Stimulated activated CD8-positive, alpha-beta memory T cell treated with anti-CD3 and anti-CD28 coated beads, Interleukin-2, amount 100 ng/mL, for 1 hour (primary cell): ENCODE measurements at places on chromosomes 12 and 14.

DNA sequence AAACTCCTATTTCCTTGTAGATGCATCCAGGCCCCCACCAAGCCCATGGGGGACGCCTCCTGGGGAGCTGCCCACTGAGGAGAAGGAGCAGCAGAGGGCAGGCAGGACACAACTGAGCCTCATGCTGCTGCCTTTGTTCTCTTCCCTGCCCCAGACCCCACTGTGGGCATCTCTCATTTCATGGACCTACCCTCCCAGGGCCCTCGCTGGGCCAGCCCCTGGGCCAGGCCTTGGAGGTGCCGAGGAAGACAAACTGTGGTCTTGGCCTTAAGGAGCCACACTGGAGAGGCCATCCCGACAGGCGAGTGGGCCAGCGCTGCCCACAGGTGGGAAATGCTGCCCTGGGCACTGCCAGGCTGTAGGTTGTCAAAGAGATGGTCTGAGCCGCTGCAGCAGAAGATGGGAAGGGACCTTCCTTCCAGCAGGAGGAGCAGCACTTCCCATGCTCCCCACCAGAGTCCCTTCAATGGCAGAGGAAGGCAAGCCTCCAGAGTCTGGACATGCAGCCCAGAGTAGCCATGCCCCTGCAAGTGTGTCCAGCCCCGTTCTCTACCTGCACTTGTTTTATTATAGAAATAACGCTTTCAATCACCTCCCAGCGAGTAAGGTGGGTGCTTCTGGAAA, 147.4 kb downstream of the BCL11B start:
- no peak for DNase-seq

DNA sequence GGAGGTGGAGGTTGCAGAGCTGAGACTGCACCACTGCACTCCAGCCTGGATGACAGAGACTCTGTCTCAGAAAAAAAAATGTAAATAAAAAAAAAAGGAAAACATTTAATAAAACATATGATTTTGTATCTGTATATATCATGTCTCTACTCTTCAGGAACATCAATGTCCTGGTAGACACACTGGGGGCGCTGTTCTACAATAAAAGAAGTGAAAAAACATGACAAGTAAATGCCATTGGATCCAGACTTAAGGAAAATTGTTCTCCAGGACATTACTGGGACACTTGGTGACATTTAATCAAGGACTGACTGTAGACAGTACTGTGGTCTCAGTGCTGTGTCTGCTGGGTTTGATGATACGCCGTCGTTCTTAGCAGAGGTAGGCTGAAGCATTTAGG, 15.5 kb upstream of the KLC1 start:
- DNase-seq, result no peak

DNA sequence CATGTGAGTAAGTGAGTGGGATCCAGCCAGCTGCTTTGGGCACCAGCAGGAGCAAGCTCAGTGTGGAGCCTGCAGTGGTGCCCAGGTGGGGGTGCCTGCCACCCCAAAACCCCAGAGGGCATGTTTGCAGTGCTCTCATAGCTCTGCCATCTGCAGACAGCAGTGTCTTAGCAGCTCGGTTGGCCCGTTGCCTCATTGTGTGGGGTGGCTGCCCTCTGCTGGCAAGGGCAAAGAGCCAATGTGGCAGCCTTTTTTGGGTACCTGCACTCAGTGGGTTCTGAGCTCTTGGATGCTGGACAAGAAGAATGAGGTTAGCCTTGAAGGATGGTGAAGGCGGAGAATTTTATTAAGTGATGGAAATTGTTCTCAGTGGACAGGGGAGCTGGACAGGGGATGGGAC, 52.3 kb downstream of the NEUROD4 start:
- peak; percentile 56 for DNase-seq

GRCh38 chr12:79260923-79261322, 396.3 kb downstream of the SYT1 start:
- DNase-seq, result no peak

- no peak for DNase-seq
These were observed 230.1 kb downstream of the FOXN3 start for GRCh38 chr14:89186856-89187376.

- no peak for DNase-seq
These were observed 782.9 kb downstream of the BCL11B start for GRCh38 chr14:98489115-98489514.

DNA sequence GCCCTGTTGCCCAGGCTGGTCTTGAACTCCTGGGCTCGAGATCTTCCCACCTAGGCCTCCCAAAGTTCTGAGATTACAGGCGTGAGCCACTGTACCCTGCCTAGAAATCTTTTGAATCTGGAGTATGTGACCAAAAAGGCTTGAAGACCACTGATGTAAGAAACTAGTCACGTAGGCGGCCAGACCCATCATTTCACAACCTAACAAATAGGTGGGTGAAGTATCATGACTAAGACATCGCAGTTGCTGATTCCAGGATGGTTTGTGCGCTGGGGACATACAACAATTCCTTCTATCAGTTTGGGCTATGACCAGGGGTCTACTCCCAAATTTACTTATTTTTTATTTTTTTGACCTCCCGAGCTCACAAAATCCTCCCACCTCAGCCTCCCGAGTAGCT, 11.8 kb upstream of the CDK2AP1 start:
- no peak for DNase-seq

DNA sequence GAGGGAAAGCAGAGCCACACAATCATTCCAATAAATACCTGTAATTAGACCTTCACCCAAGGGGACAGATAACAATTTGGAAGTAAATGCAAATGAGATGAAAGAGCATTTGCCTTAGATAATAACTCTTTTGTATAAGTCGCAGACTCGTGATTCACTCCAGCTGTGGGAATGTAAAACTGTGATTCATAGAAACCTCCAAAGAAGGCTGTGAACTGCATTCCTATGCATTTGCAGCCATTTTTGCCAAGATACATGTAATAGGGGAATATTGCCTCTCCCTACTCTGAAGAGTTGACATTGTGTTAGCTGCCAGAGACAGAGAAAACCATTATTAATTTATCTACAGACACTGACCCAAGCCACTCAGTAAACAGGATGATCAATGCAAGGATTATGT, 181.9 kb upstream of the ARHGAP5 start:
- DNase-seq, result no peak

DNA sequence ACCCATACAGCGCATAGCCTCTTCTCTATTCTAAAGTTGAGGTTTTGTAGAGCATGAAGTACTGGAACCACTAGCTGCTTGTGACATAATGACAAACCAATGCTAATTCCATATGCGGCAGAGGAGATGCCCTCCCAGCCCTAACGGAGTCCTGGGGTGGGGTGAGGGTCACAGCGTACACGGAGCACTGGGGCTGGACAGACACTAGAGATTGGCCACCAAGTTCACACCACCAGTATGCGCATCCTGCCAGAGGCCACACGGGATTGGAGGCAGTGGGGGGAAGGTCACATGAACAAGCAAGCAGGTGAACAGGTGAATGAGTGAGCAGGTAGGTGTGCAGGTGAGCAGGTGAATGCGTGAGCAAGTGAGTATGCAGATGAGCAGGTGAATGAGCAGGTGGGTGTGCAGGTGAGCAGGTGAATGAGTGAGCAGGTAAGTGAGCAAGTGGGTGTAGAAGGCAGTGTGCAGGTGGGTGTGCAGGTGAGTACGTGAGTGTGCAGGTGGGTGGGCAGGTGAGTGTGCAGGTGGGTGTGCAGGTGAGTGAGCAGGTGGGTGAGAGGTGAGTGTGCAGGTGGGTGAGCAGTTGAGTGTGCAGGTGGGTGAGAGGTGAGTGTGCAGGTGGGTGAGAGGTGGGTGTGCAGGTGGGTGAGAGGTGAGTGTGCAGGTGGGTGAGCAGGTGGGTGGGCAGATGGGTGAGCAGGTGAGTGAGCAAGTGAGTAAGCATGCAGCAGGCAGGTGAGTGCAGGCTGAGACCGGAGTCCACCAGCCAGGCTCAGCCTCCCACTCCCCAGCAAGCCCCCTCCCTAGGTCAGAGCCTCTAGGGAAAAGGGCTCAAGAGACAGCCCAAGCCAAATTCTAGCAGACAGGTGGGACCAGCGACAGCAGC, 52.7 kb downstream of the CCDC85C start:
- no peak for DNase-seq

- no peak for DNase-seq
These were observed 66.5 kb downstream of the ANO6 start for GRCh38 chr12:45282411-45282810.

DNA sequence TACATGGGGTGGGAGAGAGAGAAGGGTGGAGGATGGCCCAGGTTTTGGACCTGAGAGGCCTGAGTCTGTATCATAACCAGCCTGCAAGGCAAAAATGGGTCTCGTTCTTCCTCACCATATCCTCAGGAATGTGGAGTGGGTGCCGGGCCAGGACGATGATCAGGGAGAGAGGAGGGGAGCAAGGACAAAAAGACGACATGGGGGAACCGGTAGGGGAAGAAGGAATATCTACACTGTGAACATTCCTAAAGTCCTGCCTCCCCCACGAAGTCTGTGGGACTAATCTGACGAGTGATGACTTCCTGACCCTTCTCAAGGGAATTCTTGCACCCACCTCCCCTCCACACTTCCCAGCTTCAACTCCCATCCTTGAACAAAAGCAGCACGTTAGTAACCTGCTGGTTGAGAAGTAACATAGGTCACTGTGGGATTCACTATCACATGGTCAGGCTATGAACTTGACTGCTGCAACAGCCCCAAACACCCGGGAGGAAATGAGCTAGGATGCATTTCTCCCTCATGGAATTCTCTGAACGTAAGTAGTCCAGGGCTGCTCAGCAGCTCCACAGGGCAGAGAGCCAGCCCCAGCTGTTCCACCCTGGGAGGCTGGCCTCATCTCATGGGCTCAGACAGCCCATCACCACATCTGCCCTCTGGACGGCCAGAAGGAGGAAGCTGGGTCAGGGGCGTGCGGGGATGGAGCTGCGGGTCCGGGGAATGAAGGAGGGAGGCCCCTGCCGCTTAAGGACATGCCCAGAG, 36.8 kb upstream of the VWF start:
- DNase-seq, result no peak

DNA sequence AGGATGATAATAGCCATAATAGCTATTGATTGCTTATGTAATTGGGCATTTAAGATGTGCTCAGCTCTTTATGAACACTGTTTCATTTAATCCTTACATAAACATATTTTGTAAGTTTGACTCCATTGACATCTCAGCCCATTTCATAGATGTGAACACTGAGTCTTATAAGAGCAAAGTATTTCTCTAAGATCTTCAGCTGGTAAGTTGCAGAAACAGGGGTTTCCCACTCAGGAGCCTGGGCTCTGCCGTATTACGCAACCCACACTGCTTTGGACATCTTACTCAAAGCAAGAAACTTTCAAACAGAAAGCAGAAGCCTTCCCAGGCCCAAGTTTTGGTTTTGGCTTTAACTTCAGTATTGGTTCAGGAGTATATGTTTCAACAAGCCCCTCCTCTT, 705.1 kb downstream of the MED13L start:
- no peak for DNase-seq

- no peak for DNase-seq
These were observed 9.0 kb downstream of the RPS6KL1 start for GRCh38 chr14:74913986-74914573.

GRCh38 chr14:22668417-22668816, 24.3 kb upstream of the OR6J1 start:
- DNase-seq, result no peak

DNA sequence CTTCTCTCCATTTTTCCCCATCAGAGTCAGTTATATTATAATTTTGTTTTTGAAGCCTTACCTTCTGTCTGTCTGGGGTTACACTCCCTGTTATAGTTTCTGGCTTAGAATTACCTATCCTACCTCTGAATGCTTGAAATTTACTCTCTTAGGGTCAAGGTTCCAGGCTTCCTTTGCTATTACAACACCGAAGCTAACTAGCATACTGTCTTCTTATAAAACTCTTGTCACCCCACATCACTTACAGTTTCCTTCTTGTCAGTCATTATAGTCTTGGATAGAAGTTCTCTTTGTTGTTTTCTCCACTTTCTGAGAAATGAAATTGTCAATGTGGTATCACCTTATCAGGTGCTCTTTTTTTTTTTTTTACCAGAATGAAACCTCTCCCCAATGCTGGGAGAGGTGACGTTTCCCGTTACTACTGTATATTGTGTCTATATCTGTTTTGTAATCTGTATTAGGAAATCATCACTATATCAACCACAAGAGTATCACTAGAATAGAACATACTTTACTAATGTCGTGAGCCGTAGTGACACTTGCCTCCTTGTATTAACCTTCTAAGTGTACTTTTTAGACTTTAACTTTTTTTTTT, 69.2 kb upstream of the PSMA6 start:
- DNase-seq, result no peak

GRCh38 chr12:32727237-32727636, 28.5 kb downstream of the YARS2 start:
- DNase-seq, result no peak

GRCh38 chr14:60760209-60760608, 25.6 kb downstream of the MNAT1 start:
- DNase-seq, result no peak

- DNase-seq, result no peak
These were observed 9.6 kb downstream of the KCNH3 start for GRCh38 chr12:49548481-49548821.

- DNase-seq, result no peak
These were observed 847 bp upstream of the WNT10B start for GRCh38 chr12:48972213-48972951.

DNA sequence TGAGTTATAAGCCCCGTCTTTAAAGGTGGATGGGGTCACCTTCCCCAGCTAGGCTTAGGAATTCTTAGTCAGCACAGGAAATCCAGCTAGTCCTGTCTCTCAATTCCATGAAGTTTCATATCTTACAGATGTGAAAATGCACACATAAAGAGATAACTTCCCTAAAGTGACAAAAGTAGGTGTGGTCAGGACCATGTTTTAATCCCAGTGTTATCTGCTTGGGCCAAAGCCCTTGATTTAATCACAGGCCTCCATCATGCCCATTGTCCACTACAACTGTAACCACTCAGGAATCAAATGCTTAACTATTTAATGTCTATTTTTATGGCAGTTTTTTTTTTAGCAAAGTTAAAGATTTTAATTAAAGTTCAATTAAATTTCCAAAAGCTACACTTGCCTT, 194.4 kb upstream of the BTG1 start:
- DNase-seq, result no peak

- no peak for DNase-seq
These were observed 43.3 kb downstream of the GALNT8 start for GRCh38 chr12:4763549-4763948.

DNA sequence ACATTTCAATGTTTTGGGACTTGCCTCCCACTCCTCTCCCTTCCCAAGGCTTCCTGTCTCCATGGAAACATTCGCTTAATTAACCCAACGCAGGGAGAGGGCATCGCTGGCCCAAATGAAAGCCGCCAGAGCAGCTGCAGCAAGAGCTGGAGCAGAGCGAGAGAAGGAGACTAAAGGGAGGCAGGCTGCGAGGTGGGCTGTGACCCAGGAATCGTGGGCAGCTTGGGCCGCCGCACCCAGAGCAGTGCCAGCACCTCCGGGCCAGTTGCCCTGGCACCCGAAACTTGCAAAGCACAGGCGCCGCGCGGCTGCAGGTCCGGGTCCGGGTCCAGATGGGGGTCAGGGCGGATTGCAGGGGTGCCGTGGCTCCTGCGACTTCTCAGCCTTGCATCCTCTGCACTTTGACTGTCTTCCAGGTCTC, 43.5 kb upstream of the PTPRQ start:
- no peak for DNase-seq

GRCh38 chr14:34489324-34489723, 27.3 kb upstream of the SPTSSA start:
- DNase-seq, result no peak
